Activated CD8-positive, alpha-beta memory T cell treated with anti-CD3 and anti-CD28 coated beads for 48 hours (primary cell): ENCODE measurements at places on chromosomes 5 and 9.

DNA sequence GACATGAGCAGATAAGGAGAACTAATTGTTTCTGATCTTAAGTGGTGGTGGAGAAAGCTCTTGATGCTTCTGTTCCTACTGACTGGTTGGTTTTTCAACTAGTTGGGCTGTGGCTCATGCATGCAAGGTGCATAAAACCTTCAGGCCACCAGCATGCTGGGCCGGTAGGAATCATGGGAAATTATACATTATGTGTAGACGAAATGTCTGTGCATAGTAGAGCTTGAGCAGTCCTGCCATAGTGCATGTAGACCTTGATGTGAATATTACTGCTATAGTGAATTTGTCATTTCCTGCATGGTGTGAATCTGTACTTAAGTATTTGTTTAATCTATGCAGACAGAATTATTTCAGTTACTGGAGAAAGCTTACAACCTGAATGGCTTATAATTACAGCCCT is 433.6 kb upstream of the ADAMTSL1 start:
- no peak for DNase-seq

GRCh38 chr5:80439213-80439612 is 31.3 kb downstream of the ZFYVE16 start:
- DNase-seq: no peak

DNA sequence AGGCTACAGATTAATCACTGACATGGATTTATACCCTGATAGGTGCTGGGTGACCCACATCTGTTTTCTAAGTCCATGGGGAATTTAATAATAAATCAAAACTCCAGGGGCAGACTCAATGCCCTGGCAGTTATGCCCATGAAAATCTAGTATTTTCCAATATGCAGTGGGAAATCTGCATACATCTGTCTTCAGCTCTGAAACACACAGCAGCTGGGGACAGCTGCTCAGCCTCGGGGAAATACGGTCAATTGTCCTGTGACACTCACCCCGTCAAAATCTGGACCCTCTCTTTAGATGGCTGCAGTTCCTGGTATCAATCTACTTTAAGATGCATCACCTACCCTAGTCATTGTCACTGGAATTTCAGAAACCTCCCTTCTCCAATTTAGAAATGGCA is 12.7 kb upstream of the C1QTNF3 start:
- DNase-seq: no peak

DNA sequence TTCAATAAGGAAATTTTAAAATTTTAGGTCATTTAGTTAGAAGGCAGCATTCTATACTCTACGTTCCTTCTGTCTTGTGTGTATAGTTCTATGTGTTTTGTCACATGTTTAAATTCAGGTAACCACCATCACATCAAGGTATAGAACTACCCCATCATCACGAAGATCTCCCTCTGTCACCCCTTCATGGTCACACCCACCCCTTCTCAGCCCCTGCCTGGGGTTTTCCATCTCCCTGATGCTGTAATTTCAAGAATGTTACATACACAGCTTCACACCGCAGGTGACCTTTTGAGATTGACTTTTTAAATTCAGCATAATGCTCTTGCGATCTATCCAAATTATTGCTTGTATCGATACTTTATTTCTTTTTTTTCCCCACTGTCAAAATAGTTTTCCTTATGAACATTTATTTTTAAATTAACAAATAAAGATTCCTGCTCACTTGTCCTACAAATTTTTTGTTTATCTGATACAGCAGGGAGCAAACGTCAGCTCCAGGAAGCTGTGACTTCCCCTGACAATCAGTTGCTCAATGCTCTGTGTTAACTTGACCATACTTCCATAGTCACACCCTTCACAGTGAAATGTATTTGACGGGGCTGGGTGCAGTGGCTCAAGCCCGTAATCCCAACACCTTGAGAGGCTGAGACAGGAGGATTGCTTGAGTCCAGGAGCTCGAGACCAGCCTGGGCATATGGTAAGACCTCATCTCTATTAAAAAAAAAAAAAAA is 10.2 kb downstream of the BTNL8 start:
- DNase-seq: no peak

DNA sequence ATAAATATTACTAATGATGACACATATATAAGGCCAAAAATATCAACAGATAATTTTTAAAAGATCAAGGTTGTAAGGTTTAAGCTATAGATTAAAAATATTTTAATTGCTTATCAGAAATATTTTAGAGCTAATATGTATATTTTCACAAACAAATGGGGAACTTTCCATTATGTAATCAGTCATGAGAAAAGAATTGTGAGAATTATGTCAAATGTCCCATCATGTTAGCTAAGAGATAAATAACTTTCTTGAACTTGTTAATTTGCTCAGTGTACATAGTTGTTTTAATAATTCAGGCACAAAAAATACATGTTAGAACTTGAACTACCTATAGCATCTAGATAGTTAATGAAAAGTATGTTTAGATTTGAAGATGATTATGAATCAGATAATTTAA is 67.7 kb downstream of the SYK start:
- no peak for DNase-seq

DNA sequence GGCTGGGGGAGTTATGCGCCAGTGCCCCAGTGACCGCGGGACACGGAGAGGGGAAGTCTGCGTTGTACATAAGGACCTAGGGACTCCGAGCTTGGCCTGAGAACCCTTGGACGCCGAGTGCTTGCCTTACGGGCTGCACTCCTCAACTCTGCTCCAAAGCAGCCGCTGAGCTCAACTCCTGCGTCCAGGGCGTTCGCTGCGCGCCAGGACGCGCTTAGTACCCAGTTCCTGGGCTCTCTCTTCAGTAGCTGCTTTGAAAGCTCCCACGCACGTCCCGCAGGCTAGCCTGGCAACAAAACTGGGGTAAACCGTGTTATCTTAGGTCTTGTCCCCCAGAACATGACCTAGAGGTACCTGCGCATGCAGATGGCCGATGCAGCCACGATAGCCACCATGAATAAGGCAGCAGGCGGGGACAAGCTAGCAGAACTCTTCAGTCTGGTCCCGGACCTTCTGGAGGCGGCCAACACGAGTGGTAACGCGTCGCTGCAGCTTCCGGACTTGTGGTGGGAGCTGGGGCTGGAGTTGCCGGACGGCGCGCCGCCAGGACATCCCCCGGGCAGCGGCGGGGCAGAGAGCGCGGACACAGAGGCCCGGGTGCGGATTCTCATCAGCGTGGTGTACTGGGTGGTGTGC is at the start of gene RXFP3:
Gene RXFP3, plus strand, starts transcription at position 6 of the 636 bp plus-strand sequence. Its CDS starts 355 bp downstream, at position 361.
- DNase-seq: no peak
